ENCODE measurements at places on chromosomes 4 and X.
A peak's percentile ranks its signal among the peaks of the same experiment; 100 is the strongest.

DNA sequence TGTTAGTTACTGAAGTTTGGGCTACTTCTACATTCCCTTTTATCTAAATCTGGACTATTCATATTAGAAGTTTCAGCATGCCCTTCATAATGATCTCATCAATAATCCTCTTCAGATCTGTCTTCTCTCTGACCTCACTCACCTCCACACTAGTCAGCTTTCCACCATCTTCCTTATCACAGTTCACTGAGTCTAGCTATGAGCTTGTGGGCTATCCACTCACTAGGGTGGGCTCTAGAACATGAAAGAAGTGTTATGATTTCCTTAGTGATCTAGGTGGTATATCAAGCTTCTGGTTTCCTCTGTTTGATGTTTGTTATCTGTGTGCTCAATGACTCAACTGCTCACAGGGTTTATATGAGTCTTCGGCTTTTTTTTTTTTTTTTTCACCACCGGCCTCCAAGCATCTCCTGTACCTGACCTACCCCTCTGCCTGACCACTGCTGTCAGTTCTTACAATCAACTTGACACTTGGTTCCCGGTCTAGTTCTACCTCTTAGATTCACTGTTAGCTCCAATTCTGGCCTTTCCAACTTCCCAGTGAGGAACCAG, 103.1 kb downstream of the PAPSS1 start:
- no peak for DNase-seq

DNA sequence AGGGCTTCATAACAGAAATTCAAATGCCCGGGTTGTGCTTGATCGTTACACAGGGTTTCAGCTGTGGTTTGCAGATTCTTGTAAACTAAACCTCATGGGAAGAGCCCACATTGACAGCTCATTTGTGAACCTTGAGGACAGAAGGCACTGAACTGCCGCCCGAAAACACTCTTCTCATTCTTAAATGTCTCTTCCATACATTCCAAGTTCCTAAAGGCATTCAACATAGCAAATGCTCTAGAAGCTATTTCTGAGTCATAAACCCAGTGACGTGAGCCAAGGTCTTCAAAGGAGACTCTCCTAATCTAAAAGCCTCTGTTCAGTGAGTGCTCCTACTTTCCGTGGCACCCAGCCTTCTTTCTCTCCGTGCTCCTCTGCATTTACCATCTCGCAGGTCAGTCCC, 737.8 kb upstream of the FRG1 start:
- DNase-seq, result no peak

DNA sequence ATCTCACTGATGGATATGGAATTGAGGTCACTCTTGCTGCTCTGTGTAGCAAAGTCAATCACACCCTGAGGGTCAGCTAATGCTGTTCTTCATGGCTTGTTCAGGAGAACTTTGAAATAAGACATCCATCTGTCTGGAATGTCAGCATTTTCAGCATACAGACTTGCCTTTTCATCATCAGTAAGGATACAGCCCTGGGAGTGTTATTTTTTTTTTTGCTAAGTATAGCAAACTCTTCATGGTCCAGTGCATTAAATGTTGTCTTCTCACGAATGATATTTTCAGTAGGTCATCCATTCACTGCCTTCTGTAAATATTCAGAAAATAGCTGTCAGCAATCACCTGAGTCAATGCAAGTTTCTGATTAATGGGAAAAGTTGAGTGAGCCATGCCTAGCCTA, 268.8 kb upstream of the SMIM31 start:
- DNase-seq, result no peak

GRCh38 chrX:57918750-57919436, 8.6 kb upstream of the ZXDA start:
- peak; percentile 28 for DNase-seq

DNA sequence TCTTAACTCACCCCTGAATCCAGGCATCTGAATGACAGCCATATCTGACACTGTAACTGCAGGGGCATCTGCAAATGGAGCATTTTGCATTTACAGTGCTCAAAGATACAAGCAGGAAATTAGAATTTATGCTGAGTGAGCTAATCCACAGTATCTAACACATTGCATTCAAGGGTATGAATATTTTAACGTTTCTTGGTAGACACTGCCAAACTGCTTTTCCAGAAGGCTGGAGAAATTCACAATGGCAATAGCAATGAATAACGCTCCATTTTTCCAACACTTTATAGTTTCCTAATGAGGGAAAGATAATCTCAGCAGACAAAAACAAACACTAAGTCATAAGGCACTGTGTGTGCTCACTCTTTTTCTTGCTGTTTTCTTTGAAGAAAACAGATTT, 30.9 kb downstream of the AADAT start:
- DNase-seq, result no peak

DNA sequence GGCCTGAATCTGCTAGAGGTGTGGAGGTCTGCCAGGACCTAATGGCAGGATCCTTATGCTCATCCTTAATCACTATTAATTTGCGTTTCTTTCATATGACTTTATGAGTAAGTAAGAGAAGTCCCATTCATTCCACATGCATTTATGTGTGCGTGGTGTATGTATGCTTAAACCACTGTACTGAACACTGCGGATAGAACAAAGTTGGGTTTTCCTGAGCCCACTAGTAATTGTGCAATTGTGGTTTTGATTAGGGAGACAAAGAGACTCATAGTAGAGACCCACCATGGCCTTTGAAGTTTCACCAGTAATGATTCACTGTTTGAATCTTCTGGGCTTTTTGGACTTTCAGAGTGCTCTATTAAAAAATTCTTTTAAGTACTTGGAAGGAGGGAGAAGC, 498.5 kb upstream of the DIPK2B start:
- no peak for DNase-seq

DNA sequence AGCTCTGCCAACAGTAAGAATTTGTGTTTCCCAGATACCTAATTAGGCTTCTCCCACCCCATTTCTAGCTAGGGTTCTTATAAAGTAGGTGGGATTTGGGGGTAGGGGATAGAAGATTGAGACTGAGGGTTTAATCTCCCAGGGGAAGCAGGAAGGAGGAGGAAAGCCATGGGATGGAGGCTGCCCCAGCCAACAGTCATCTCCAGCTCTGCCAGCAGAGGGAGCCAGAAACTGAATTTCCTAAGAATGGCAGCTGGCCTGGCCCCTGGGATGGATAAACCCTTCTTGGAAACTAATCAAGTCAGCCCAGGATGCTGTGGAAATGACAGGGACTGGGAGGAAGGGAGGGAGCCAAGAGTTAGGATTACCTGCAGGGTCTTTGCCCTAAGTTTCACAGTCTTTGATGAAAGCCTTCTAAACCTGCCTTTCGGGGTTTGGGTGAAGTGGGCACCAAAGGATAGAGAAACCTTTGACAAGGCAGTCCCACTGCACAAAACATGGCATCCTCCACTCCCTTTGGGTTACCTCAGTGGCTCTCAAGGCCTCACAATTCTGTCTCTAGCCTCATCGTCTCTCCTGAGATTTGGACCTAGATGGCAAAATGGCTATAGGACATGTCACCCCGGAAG, 6.7 kb upstream of the ERCC6L start:
- DNase-seq, result peak; percentile 28

DNA sequence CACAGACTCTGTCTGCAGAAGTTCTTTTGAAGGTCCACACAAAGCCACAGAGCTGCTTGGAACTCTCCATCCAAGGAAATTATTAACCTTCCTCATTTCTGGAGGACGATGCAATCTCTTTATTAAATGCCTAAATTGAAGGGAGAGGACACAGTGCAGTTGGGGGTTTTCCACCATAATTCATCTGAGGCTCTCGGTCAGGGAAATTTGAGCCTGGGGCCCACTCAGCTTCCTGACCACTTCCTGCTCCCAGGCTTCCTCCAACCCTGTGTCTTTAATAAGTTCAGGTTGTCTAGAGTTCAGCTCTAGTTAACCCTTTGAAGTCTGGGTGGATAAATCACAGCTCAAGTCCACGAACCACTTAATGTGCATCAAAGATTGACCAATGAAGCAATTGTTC, 58.5 kb downstream of the PRPS1 start:
- DNase-seq, result no peak

GRCh38 chr4:81314196-81314896, 99.3 kb upstream of the PRKG2 start:
- DNase-seq, result peak; percentile 46

GRCh38 chrX:130746709-130747342, 156.2 kb downstream of the ENOX2 start:
- DNase-seq, result no peak

- DNase-seq, result peak; percentile 70
Measured at GRCh38 chrX:45771560-45772340, 571.1 kb upstream of the DIPK2B start.

DNA sequence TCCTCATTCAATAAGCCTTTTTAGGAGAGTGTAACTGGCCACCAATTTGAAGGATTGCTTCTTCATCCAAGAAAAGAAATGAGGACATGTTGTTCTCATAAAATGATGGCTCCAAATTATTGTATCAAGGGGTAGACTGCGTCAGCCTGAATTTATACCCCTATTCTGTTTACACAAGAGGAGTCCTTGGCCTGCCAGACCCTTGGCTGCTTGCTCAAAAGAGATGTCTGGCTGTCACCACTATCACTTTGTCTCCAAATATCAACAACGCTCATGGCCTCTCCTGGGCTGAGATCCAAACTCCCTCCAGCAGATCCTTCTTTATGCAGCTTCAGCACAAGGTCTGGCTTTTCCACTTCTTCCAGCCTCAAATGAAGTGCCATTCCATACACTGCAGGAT, 127.9 kb downstream of the OR13H1 start:
- DNase-seq, result no peak

- DNase-seq, result peak; percentile 94
Measured at GRCh38 chrX:55919367-55920221, 202.0 kb downstream of the RRAGB start.

DNA sequence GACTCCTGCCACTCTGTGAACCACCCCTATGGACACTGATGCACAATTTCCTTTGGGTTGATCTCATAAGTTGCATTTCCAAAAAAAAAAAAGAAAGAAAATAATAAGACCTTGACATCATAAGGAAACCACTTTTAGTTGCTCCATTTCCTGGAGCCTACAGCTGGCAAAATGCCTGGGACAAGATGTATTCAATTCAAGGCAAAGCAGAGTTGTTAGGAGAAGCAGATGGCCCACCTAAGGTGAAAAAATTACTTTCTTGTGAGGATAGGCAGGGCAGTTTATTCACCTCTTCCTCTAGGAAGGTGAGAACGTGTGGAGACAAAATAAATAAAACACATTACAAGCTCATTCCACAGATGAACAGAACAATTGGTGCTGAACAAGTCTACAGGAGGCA, 14.1 kb upstream of the SCRG1 start:
- DNase-seq, result no peak

DNA sequence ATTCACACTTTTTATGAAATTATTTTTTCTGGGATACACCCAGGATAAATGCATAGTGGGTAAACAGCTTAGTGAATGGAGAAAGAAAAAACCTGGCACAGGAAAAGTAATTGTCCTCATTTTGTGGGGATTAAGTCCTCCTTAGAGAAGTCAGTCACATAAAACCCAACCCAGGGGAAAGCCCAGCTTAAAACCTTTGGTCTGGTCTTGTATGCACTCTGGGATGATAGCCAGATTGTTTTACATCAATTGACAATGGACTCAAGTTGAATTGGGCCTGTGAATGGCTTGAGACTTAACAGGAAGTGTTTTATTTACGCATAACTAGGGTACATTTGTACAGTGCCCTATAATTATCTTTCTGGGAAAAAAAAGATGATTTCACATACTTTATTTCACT, 561.3 kb upstream of the GRIA3 start:
- DNase-seq, result no peak

DNA sequence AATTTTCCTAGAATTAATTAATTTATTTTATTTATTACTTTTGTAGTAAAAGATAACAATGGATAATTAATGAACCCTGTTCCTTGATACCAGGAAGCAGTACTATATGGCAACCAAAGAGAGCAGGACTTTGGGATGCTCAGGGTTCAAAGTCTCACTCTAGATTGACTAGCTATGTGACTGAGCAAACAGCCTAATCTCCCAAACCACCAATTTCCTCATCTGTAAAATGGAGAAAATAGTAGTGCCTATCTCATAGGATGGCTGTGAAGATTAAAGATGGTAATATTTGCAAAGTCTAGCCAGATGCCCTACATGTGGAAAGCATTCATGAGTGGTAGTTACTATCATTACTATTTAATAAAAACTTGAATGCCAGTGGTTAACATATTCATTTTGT, 97.6 kb downstream of the PRDM5 start:
- no peak for DNase-seq

DNA sequence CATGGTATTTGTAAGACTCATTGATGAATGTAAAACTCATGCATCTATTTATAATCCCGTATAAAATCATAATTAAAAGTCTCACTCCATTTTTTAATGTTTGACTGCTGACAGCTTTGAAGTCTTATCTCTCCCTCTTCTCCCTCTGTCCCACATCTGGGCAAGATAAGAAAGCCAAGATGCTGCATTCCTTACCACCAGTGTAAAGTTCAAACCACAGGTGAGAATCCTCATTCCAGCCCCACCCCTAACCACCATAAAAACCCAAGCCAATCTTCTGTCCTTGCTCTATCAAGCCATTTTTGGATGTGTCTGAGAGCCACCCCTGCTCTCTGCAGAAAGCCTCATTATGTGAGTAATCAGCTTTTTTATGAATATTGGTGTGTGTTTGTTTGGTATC, 59.3 kb upstream of the MAGED1 start:
- no peak for DNase-seq

GRCh38 chrX:24842486-24842885, 148.8 kb downstream of the POLA1 start:
- DNase-seq, result no peak

GRCh38 chr4:175787546-175787945, 24.5 kb downstream of the GPM6A start:
- DNase-seq, result no peak

DNA sequence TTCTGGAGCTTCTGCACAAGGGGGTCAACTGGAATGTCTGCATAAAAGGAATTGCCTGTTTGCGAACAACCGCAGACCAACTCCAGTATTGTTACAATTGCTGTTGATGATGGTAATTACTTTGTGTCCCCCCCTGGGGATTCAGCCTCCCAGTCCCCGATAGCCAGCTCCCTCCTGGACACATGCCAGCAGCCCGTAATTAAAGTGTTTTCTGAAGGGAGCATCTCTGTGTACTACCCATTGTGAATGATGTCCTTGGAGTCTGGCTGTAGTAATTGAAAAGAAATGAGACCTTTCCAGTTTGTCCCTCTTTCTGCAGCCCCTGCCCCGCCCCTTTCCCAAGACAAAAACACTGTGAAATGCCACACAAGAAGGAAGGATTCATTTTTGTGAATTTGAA, 377.1 kb upstream of the LCORL start:
- no peak for DNase-seq

- DNase-seq, result peak; percentile 26
Measured at GRCh38 chr4:85968945-85969819, 390.7 kb downstream of the MAPK10 start.

DNA sequence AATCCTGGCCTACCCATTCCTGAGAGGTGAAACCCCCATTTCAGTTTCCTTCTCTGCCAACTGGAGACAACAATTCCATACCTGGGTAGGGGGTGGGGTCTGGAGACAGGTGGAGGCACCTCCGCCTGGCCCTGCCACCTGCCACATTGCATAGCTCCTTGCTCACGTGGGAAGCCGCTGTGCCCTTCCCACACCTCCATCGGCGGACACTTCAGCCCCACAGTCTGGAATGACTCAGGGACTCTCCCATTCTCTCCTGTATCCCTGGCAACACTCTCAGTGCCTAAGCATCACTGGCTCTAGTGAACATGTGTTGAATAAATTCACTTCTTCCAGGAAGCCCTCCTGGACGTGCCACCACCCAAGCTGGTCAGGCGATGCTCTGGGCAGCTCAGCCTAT, 21.7 kb downstream of the PPP2R2C start:
- DNase-seq, result no peak

GRCh38 chrX:7158468-7158990, 10.6 kb upstream of the PUDP start:
- no peak for DNase-seq

All from GM12865 (cell line).